Left hindlimb (tissue), 1 donor: ENCODE measurements at places on chromosomes 12 and 14.

- DNase-seq, result no peak
These were observed 503.7 kb downstream of the NRXN3 start for GRCh38 chr14:78673845-78674244.

DNA sequence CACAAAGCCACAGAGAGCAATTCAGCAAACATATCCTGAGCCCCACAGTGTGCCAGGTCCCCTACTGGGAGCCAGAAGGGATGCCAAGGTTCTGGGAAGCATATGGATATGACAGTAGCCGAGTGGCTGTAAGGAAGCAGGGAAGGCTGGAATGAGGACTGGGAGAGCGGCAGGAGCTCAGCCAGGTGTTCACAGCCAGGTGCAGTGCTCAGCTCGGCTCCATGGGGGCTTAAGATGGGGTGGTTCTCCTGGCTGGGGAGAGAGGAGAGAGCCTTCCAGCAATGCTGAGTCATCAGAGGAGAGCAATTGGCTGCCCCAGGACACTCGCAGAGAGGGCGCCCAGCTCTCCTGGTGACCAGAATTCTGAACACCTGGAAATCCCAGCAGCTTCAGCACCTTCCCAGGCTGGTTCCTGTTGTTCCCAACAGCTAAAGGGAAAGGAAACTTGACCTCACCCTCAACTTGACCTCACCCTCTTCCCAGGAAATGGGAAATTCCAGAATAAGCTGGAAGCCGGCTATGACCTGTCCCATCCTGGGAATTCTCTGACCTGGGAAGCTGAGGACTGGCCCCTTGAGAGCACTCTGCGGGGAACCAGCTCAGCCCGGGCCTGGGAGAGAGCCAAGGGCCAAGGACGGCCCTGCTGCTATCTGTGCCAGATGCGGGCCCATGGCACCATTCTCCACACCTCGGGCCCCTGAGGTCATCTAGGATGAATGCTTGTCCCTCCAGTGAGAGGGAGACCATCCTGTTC, 34.6 kb downstream of the SLC6A12 start:
- DNase-seq, result no peak

- no peak for DNase-seq
These were observed 599.4 kb upstream of the MDGA2 start for GRCh38 chr14:48274826-48275225.

- DNase-seq, result no peak
These were observed 69.5 kb upstream of the PLXNC1 start for GRCh38 chr12:94078736-94079509.

DNA sequence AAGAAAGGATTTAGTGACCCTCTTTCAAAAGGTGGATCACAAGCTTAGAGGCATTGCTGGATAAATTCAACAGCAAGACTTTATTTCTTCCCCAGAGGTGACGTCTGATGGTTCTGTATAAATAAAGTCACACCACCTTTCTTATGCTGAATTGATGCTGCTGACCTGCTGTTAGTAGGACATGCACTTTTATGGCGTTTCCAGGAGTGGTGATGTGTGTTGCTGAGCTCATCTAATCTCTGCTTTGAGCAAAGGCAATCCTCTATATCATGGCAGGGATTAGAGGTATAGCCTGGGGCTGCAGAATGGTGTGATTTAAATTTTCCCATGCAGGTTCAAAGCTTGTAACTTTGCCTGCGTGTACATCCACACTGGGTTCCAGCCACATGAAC, 94.9 kb downstream of the ETV6 start:
- no peak for DNase-seq

GRCh38 chr12:46458500-46459102, 86.0 kb upstream of the SLC38A2 start:
- no peak for DNase-seq
